ENCODE measurements at places on chromosomes 16 and 17.

GRCh38 chr16:51392521-51393187 lies 241.6 kb upstream of the SALL1 start:
- no peak for DNase-seq

- DNase-seq: no peak
Observed at GRCh38 chr16:15650698-15651171, 690 bp downstream of the NDE1 start.

GRCh38 chr16:88005181-88005581 lies 53.9 kb downstream of the BANP start:
- no peak for DNase-seq

DNA sequence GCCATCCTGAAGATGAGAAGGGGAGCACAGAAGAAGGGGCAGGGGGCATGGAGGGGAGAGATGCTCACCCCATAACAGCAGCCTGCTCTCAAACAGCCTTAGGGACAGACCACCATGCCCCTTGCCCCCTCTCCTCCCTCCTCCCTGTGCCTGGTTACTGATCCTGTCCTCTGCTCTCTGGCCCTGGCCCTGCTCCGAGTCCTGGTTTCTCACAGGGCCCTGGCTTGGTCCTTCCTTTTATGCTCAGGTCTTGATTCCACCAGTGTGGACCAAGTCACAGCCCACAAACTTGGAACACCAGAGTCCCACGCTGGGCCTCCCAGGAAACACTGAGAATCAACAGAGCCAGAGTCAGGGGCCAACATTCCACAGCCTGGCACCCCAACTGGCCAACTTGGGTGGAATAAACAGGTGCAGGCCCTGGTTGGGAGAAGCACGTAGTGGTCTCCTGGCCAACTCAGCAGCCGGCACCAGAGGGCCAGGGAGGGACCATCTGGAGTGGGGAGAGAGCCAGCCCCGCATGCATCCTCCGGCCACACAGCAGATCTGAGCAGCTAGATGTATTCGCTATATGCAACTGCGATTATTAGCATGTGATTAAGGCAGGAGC lies 44.9 kb upstream of the CDC42EP4 start:
- no peak for DNase-seq

DNA sequence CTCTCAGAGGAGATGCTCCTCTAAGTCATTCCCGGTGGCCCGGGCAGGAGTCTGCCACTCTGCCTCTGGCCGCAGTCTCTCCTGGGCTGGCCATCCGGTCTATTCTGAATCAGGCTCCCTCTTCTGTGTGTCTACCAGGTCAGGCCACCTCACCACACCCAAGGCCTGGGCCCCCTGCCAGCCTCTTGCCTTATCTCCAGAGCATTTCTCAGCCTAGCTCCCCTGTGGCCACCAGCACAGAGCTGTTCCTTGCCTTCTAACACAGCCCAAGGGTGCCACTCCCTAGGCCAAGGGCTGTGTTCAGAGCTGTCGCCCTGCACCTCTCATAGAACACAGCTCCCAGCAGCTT lies 55.3 kb downstream of the MYO18A start:
- DNase-seq: no peak

DNA sequence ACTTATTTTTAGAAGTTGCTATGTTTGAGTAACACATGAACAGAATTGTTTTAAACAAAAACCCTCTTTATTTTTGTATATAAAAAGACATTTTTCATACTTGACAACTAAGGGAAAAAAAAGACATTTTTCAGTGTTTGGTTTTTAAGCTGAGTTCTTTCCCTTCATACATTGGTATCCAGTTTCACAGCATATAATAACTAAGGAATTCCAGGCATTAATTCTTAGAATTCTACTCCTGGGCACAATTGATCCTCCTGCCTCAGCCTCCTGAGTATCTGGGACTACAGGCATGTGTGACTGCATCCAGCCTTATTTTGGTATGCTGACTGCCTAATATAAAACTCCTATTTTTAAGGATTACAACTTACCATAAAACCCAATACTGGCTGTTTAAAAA lies 8.4 kb downstream of the FBXO47 start:
- no peak for DNase-seq

Measured in stimulated activated CD4-positive, alpha-beta T cell treated with anti-CD3 and anti-CD28 coated beads, Interleukin-1b, Interleukin-23, amount 100 ng/mL, for 4 hours (primary cell).